ENCODE measurements at places on chromosomes 1 and 21. TPM values are rescaled to one million over a fixed set of nuclear protein-coding genes. Genes with fewer than 3 reads are reported as not detected.

Gene KRTAP10-11
- total RNA-seq: not detected

Gene SH2D1B
- total RNA-seq: 0.10 TPM

Gene NTMT2
- total RNA-seq: not detected

Gene EXO1
- total RNA-seq: 0.33 TPM

Gene CFHR3
- total RNA-seq: 279 TPM

Gene MAN1C1
- 39.4 TPM for total RNA-seq

Gene CCDC24
- total RNA-seq: 4.7 TPM

Gene CYP4Z1
- total RNA-seq: 0.55 TPM

Gene MRPL37
- 88.9 TPM for total RNA-seq

Gene PTPN22
- total RNA-seq: 0.38 TPM

Gene CYP4A11
- 501 TPM for total RNA-seq

Gene NBPF10
- total RNA-seq: 1.4 TPM

Gene SLAMF7
- 0.68 TPM for total RNA-seq

Gene GUCA2B
- 0.53 TPM for total RNA-seq

Gene DNTTIP2
- 11.8 TPM for total RNA-seq

Gene MTF1
- 6.6 TPM for total RNA-seq

Gene HTR1D
- total RNA-seq: not detected

Gene C1QB
- 79.0 TPM for total RNA-seq

Gene CFAP45
- total RNA-seq: not detected

Gene ERI3
- 22.4 TPM for total RNA-seq

Gene MFSD2A
- 108 TPM for total RNA-seq

Gene DNASE2B
- total RNA-seq: not detected

Gene C1QTNF12
- total RNA-seq: 3.5 TPM

Gene ADAMTS4
- total RNA-seq: 1.1 TPM

Gene NOS1AP
- total RNA-seq: 17.4 TPM

Gene ZNF670
- total RNA-seq: 1.0 TPM

Data from left lobe of liver (tissue), 2 donors.